ENCODE measurements at places on chromosomes 7 and 10.

DNA sequence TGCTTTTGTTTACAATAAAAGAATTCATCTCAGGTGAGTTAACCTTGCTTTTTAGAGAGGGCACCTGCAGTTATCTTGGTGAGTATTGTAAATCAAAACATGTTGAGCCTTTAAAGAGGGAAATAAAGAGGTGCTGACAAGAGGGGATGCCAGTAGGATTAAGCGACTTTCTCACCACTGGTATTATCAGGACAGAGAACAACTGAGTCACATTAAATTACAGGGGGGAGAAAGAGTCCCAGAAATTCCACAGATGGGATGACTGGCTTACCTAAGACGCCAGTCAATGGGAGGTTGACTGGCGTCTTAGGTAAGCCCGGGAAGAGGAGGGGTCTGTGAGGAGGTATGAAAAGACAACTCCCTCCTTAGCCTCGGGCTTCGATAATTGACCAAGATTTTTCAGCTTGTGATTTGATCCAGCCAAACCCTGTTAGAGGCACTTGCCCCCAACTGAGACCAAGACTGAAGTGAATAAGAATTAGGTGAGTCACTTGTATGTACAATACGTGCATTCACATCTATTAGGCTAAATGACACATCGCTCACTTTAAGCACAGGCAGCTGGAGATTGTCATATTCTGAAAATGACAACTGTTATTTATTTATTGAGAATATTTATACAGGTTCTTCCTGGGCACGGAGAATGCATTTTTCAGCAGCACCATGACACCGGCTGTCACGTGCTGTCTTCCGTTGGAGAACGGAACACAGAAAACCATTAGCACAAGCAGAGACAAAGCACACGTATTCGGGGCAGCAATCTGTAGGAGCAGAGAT lies 117.6 kb downstream of the SEM1 start:
- peaks cover 2% of the 10 kb centered on the region for H3K27me3 ChIP-seq
- no peak for DNase-seq
- H3K4me3 ChIP-seq = no peak overlapping the region
- no peaks in the 10 kb centered on the region for H3K4me1 ChIP-seq
- no peaks in the 10 kb centered on the region for H3K36me3 ChIP-seq

DNA sequence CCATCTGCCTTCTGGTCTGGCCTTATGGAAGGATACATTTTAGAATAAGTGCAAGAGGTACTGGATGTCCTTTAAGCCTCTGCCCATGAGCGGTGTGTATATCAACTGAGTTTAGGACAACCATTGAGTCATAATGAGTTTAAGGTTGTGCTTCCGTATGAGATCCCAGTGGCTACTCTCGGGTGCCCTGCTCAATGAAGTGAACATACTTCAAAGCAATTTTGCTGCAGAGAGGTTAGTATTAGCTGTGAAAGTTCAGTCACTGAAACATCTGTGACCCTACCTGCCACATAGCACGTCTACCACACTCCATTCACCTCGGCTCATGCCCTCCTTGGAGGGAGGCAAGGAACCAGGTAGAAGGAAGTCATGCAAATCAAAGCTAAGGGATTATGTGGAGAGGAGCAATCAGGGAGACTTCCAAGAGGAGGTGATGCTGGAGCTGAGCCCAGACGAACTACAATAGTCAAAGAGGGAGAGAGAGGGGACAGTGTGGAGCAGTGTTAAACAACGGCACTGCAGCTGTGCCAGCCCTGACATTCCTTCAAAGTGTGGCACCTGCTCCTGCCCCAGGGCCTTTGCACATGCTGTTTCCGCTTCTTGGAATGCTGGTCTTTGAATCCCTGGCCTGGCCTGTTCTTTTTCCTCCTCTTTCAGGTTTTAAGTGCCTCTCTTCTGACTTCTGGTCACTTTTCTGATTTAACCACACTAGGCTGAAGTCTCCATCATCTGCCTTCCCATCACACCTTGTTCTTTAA lies 25.4 kb downstream of the BTBD16 start:
- no peaks in the 10 kb centered on the region for H3K4me1 ChIP-seq
- H3K27me3 ChIP-seq = no peaks in the 10 kb centered on the region
- DNase-seq = no peak

- no peaks in the 10 kb centered on the region for H3K36me3 ChIP-seq
- no peaks in the 10 kb centered on the region for H3K27me3 ChIP-seq
- no peak overlapping the region for H3K27ac ChIP-seq
- H3K4me1 ChIP-seq = peaks cover 14% of the 10 kb centered on the region
- H3K4me3 ChIP-seq = no peak overlapping the region
Measured at GRCh38 chr7:2017481-2017891, 215.3 kb downstream of the MAD1L1 start.

- H3K4me1 ChIP-seq = peaks cover 18% of the 10 kb centered on the region
Measured at GRCh38 chr10:47401874-47402640, 18.0 kb upstream of the ZNF488 start.

GRCh38 chr7:113562801-113563200 lies 356.0 kb downstream of the PPP1R3A start:
- H3K4me3 ChIP-seq = no peak overlapping the region
- no peaks in the 10 kb centered on the region for H3K4me1 ChIP-seq
- DNase-seq = no peak

- no peaks in the 10 kb centered on the region for H3K27me3 ChIP-seq
- no peaks in the 10 kb centered on the region for H3K36me3 ChIP-seq
- DNase-seq = no peak
- peaks cover 4% of the 10 kb centered on the region for H3K4me1 ChIP-seq
- no peak overlapping the region for H3K27ac ChIP-seq
Measured at GRCh38 chr7:132869166-132869861, 212.6 kb downstream of the CHCHD3 start.

- peaks cover 19% of the 10 kb centered on the region for H3K4me1 ChIP-seq
- peak; percentile 83 for DNase-seq
- H3K27me3 ChIP-seq = no peaks in the 10 kb centered on the region
- H3K4me3 ChIP-seq = no peak overlapping the region
- peak overlapping the region; percentile 95 for H3K27ac ChIP-seq
- H3K36me3 ChIP-seq = no peaks in the 10 kb centered on the region
Measured at GRCh38 chr7:55065079-55065478, 46.3 kb downstream of the EGFR start.

Measured in endothelial cell of umbilical vein (primary cell).